Stimulated activated CD8-positive, alpha-beta memory T cell treated with anti-CD3 and anti-CD28 coated beads, Interleukin-7, amount 100 ng/mL, for 1 hour (primary cell): ENCODE measurements at places on chromosomes 2 and 18.

DNA sequence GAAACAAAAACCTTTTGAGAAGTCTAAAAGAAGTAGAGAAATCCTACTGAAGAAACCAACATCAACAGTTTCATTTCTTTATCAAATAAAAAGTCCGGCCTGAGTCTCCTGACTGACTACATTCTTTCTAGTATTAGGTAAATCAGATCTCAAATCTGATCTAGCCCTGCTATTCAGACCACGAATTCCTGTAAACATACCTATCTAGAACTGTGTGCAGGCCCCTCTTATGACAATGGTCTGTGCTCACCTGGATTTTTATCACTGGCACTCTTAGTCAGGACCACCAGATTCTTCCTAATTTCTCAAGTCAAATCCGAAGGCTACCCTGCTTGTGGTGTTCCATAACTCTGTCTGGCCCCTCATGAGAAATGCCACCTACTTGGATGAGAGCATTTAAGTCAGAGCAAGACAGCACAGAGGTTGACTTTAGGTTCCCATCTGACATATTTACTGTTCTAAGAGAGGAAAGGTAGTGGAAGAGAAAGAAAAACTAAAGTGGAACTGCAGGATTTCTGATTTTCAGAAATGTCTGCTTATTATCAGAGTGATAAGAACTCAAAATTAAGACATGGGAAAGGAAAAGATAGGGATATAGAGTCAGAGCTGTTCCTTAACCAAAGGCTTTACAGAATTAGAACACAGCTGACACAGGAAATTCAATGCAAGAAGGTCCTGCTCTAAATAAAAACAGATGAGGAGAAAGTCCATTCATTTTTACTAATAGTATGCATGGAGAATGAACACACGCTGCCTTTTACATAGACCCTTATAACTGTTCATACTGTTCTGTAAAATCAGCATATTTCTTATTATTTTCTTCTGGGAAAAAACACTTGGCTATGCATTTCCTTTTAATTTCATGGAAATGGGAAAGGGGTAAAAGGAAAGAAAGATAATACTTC is 56.5 kb downstream of the SLC8A1 start:
- no peak for DNase-seq

GRCh38 chr2:200127848-200128247 is 172.5 kb downstream of the MAIP1 start:
- DNase-seq, result no peak

DNA sequence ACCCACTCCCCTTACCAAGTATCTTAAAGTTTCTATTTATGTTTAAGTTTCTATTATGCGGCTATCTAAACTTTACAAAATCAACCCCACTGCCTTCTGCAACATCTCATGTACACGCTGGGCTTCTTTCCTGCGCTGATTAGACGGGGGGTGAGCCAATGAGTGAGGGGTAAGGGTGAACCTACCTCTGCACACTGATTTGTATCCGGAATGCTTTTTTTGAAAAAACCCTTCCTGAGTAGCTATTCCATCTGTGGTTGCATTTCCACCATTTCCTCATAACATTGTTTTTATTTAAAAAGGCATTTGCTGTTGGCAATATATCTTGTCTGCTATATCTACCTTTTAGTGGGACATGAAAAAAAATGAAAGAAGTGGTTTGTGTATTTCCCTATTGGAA is 6.3 kb downstream of the ALPG start:
- no peak for DNase-seq

DNA sequence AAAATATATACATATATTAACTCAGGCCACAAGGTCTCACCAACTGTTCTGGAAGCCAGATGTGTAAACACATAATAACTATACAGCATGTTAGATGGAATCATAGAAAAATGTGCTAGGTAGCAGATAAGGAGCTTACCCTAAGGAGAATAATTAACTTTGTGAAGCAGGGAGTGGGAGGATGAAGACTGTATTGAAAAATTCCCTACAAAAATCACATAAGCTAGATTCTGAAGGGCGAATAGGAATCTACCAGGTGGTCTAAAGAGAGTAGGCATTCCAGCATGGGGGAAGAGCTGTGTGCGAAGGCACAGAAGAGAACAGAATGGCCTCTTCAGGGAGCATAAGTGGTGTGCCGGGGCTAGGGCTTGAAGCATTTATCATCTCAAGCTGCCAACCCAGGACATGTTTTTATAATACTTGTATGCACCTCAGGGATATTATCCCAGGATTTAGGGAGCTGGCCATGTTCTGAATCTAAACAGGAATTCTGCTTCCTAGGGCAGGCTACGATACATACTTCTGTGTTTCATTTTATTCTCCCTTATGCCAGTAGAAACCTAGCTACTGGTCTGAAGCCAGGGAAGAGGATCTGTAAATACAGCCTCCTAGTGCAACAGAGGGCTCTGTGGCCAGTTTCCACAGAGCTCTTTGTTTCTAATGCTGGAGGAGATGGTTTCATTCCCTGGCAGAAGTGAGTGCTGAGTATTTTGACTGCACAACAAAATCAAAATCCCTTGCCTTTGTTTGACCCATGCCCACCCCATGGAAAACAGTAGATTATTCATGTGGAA is 56.7 kb downstream of the NEMP2 start:
- DNase-seq, result no peak

DNA sequence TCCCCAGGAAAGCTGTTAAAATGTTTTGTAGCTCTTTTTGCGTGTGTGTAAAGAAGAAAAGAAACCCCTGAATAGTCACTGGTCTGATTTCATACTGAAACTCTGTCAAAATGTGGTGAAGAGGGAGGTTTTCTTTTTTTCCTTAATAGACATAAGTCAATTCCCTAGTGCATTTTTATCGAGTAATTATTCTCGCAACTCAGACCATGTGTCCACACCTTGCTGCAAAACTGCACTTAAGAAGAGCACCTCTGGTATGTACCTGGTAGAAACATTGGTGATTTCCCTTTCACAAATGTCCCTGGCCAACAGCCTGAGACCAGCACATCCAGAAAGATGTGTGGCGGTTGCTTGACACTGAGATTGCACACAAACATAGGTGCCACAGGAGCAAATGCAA is 159.9 kb downstream of the ZNF521 start:
- no peak for DNase-seq

- no peak for DNase-seq
Measured at GRCh38 chr2:237955640-237956401, 11.0 kb upstream of the UBE2F start.

DNA sequence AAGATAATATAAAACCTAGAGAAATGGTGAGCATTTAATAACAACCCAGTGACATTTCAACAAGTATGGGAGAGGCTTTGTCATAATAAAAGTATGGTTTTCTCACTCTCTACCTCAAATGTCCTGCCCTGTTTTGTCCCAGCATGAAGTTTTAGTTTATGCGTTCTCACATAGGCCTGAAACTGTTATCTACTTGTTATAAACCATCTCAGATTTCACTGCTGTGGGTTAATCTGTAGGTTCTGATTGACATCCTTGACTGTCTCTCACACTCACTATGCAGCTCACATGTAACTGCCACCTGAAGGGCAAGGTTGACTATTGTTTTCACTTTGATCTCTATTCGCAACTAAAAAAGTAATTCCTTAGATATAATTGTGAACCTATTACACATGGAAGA is 44.9 kb downstream of the ZEB2 start:
- DNase-seq, result no peak

DNA sequence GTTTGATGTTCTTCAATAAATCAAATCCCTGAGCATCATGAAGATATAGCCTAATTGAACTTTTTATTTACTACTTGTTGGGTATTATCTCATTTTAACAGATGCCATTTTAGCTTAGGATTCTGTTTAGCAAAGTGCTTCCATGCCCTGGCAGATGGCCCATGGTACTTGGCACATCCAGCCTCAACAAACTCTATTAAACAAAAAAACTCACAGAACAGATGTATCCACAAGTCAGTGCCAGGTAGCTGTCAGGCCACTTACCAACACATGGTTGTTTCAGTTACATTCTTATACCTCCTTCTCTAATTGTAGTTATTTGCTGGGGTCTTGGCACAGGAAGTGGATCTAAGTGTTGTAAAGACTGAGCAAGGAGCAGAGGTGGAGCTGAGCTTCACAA is 29.6 kb downstream of the GAD1 start:
- no peak for DNase-seq

GRCh38 chr2:44772669-44773378 is 168.7 kb upstream of the SIX3 start:
- DNase-seq, result no peak

DNA sequence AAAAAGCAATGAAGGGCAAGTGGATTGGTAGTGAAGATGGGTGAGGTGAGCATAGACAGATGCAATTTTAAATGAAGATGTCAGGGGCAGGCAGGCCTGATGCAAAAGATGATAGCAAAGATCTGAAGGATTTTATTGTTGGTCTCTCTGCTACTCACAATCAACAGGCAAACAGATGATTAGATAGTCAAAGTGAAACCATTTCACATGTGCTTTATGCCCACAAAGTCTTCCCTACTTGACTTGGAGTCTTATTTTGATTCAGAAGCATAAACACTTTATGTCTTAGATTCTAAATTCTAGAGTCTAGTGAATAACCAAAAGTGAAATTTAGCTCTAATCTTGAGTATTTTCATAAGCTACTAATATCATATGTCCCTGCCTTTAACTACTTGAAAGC is 153.8 kb upstream of the HNRNPA3 start:
- DNase-seq, result no peak

DNA sequence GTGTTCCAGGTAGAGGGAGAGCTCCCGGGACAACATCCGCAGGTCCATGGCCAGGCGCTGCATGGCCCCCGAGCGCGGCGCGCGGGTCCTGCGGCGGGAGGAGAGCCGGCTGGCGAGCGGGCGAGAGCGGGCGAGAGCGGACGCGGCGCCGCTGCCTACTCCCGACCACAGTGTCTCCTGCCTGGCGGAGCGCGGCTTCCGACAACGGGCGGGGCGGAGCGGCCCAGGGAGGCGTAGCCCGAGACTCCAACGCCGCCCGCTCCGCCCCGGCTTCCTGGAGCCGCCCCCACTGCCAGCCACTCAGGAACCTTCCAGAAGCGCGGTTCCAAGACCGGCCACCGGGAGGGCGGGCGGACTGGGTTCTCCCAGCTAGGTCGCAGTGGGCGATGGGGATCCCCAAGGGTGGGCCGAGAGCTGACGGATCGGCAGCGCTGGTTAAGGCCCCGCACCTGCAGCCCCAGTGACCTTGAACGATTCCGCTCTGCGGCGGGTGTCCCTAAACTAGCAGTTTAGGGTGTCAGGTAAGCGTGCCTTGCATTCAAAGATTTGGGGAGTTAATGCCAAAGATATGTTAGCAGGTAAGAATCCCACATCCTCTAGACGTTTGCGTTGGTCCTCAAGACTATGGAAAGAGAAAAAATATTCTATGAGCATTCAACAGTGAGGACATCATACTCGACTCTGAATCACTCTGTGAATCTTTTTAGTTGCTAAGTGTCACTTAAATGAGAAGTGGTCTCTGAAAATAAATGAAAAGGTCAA is at the start of gene ABHD3:
Gene ABHD3 (minus strand): TSS at position 172 of the 762 bp plus-strand sequence. CDS start 109 bp downstream, at position 63.
- DNase-seq, result peak; percentile 81

- DNase-seq, result no peak
Measured at GRCh38 chr2:110980339-110981062, 140.2 kb upstream of the BCL2L11 start.

- no peak for DNase-seq
Measured at GRCh38 chr2:207777124-207777523, 7.4 kb upstream of the FZD5 start.

DNA sequence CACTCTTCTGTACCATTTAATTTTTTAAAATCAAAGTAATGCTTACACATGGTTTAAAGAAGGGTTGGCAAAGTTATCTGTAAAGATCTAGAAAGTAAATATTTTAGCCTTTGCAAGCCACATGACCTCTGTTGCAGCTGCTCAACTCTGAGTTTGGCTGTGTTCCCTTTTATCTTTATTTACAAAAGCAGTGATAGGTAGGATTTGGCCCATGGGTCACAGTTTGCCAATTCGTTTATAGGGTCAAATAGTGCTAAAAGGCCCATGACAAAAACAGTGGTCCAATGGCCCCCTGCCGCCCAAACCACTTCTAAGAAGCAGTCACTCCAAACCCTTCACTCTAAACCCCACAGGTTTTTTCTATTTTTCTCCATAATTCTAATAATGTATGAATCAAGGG is 124.8 kb downstream of the PARD3B start:
- no peak for DNase-seq

DNA sequence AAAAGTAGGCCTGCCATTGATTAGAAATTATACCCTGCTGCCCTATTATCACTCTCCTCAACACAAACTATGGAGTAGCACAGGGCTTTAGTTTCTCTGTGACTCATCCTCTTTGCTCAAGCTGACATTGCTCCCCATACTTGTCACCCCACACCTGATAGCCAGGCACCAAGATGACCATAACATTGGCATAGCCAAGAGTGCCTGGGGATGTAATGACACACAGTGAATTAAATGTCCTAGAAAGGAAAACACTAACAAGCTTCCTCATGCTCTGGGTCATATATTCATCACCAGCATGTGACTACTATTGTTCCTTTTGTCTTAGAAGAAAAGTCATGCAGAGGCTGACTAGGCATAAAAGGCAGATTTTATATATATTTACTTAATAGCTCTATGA is 137.8 kb upstream of the RND3 start:
- no peak for DNase-seq
